ENCODE measurements at places on chromosomes 13 and 19.
A peak's percentile ranks its signal among the peaks of the same experiment; 100 is the strongest.

DNA sequence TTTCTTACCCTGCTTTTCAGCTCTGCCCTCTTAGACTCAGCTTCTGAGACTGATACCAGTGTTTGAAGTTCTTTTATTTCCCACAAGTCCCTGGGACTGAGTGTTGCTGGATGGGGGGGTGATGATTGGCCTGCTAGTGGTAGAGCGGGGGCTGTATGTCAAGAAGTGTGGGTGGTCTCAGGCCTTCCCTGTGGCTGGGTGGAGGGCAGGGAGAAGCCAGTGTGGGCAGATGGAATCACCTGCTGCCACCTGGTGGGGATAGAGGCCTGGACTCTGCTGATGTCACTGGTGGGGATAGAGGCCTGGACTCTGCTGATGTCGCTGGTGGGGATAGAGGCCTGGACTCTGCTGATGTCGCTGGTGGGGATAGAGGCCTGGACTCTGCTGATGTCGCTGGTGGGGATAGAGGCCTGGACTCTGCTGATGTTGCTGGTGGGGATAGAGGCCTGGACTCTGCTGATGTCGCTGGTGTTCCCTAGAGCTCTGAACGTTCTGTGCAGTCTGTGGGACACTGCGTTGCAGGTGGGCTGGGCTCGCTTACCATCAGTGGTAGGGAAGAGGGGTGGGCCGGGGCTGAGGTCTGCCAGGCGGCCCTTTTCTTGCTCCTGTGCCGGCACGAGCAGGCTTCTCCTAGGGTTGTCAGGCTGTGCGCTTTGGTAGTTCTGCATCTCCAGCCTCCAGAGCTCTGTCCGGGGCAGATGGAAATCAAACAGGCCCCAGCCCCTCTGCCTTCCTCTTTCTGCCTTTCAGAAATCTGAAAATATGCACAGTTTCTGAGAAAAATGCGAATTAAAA lies 101.3 kb downstream of the ARHGEF7 start:
- DNase-seq = peak; percentile 44

DNA sequence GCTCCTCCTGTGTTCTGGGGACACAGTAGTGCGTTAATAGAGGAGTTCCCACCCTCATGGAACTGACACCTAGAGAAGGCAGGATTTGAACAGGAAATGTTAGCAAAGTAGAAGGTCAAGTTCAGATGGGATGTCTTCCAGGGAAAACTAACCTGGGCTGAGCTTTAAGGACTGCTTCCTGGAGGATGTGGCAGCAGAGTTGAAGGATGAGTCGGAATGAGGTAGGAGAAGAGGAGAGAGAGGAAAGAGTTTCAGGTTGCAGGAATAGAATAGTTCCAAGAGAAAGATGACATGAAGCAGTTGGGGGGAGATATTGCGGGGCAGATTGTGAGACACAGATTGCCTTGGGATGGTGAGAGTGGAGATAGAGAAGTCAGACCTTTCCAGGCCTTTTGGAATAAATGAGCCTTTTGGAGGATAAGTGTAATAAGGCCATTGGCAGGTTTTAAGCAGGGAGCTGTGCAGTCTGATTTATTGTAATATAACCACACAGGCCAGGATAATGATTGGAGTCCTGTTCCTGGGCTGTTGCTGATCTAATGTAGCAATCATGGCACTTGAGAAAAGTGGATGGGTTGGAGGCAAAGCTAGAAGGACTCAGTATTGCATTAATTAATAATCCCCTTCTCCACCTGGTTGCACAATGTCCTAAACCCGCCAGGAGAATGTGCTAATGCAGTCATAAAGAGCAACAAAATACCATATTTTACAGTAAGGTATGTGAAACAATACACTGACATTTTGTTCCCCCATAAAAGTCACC lies 205.4 kb downstream of the SHISA2 start:
- no peak for DNase-seq

DNA sequence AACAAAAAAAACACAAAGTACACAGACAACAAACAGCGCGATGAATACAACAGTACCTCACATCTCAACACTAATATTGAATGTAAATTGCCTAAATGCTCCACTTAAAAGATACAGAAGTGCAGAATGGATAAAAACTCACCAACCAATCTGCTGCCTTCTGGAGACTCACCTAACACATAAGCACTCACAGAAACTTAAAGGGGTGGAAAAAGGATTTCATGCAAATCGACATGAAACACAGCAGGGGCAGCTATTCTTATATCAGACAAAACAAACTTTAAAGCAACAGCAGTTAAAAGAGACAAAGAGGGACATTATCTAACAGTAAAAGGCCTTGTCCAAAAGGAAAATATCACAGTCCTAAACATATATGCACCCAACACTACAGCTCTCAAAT lies 209.5 kb downstream of the ABCC4 start:
- DNase-seq = no peak

- DNase-seq = peak; percentile 89
These were observed at the start of gene IFI30 for GRCh38 chr19:18173572-18174288. Gene IFI30 (plus strand): TSS chr19:18173813. CDS start chr19:18173842, 29 bp downstream.

GRCh38 chr13:46757640-46758039 lies 39.3 kb downstream of the ESD start:
- no peak for DNase-seq

- DNase-seq = peak; percentile 30
These were observed 324.9 kb downstream of the UQCRFS1 start for GRCh38 chr19:28887920-28888618.

- peak; percentile 32 for DNase-seq
These were observed 935 bp downstream of the LRP3 start for GRCh38 chr19:33194886-33195644.

GRCh38 chr13:99384468-99384867 lies 77.3 kb upstream of the GPR183 start:
- DNase-seq = no peak

- no peak for DNase-seq
These were observed 159.4 kb downstream of the KLF5 start for GRCh38 chr13:73218181-73218580.

DNA sequence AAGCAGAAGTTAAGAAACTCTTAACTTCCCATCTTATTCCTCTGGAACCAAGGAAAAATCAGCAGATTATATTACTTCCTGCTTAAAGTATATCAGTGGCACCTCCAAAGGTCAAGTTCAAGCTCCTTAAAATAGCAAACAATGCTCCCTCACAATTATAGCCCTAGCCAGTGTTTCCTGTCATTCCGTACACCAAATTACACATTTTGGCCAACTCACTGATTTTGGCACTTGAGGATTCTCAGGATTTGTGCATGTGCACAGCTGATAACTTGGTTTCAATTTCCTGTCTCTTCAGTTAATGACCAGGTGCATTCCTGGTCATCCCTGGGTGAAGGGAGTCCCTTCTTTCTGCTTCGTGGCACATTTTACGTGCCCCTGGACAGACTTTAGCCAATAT lies 42.0 kb downstream of the TPP2 start:
- no peak for DNase-seq

GRCh38 chr19:5926641-5927440 lies 12.8 kb downstream of the CAPS start:
- no peak for DNase-seq

DNA sequence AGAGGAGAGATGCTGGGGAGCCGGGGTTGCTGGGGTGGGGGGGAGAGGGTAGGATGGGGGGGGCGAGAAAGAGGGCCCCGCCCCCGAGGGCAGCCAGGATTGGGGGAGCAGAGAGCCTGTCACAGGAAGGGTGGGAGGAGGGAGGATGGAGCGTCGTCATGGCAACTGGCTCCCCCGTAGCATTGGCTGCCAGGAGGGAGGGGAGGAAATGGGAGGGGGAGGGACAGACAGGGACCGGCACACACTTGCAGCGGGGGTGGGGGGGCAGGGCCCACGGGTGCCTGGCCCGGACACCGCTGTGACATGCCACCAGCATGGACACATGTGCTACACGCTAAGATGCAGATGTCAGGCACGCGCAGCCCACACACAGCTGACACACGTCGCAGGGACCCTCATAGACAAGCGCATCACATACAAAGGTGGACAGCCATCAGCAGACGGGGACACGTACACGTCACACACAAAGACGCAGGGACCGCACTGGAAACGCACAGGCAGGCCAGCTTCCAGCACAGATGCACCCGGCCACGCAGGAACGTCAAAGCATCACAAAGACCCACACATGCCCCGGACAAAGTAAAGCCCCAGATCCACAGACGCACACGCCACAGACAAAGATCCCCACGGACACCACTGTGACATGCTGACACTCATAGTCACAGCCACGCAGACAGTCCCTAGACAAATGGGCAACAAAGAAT lies at the start of gene LMTK3:
Gene LMTK3, minus strand, starts transcription at position 36 of the 704 bp plus-strand sequence. CDS start 259 bp downstream, outside the sequence.
- DNase-seq = no peak

DNA sequence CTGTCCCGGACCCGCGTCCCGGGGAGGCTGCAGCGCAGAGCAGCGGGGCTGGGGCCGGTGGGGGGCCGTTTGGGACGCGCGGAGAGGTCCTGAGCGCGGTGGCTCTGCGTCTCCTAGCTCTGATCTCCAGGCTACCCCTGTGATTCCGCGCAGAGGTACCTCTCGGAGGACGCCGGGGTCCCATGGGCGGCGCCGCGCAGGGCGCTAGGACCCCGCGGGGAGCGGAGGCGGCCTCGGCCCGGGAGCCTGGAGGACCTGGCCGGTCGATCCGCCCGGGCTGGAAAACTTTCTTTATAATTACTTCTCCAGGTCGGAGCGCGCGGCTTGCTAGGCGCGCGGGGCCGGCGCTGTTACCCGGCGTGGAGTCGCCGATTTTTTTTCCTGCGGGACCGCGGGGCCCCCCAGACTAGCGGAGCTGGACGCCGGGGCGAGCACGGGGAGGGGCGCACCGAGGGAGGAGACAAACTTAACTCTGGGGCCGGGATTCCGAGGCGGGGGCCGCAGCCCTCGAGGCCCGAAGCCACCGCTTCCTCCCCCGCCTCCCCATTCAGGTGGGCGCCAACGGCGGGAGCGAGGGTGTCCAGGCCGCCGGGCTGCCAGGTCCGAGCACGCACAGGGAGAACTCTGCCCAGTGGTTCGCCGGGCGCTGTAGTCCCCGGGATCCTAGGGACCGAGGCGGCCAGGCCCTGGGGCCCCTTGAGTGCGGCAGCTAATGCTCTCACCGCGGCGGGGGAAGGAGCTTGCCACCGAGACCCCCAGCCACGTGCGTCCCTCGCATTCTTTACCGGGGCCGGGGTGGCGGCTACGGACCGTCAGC lies 848 bp upstream of the CEBPA start:
- peak; percentile 39 for DNase-seq

DNA sequence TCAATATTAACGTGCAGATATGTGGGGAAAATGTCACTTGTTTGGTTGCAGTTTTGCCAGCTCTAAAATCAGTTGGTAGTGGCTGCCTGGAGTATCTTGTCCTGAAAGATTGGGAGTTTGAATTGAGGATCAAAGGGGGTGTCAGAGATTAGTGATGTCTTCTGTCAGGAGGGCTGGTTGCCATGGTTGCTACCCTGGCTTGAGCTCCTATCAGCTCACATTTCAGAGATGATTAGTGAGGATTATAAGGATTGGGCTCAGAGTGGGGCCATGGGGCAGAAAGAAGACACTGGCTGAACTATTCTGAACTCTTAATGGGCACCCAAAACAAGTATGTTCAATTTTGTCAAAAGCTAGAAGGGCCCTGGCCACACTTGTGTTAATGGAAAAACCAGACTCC lies 95.5 kb upstream of the RNF113B start:
- no peak for DNase-seq

- DNase-seq = peak; percentile 31
These were observed 397.4 kb downstream of the FOXO1 start for GRCh38 chr13:40269086-40269485.

DNA sequence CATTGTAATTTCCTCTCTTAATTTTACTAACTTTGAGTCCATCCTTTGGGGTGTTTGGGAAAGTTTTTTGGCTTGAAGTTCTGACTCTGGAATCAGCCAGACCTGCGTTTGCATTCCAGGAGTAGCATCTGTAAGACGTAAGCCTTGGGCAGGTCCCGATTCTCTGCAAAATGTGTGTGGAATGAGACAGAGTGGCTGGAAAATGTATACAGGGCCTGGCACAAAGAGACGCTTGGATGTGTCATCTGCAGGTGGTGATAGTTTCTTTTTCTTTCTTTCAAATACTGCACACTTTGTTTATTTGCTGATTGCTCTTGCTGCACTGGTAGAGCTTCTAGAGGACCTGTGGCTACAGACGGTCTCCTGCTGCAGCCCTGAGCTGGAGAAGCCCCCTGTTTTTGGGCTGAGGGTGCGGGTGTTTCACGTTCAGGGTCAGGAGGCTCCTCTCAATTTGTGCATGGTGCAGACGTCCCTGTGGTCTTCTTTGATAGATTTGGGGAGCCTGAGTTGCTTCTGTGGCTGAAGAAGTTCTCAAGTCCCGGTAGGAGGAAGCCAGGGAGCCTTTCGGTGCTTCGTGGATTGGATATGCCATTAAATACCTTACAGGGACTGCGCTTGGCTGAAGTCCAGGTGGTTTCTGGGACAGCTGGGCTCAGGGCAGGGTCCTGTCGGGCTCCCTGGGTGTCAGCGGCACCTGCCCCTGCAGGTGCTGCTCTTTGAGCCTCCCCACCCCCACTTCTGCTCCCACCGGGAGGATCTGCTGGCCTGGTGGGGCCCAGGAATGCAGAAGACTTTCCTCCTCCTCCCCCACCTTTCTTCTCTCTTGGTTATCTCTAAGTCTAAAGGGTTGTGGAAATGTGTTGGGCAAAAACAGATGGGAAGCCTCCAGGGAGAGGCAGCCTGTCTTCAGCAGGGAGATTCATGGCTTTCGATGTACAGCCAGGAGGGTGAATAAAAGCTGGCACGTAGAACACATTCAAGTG lies 44.0 kb upstream of the GAS6 start:
- peak; percentile 60 for DNase-seq

DNA sequence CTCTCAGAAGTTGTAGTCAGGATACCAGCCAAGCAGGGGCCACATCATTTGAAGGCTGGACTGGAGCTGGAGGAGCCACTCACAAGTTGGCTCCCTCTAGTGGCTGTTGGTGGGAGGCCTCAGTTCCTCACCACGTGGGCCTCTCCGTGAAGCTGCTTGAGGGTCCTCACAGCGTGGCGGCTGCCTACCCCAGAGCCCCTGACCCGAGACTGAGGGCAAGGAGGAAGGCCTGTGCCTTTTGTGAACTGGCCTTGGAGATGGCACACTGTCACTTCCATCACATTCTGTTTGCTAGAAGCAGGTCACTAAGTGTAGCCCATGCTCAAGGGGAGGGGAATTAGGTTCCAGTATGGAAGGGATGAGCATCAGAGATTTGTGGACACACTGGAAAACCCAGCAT lies 14.6 kb downstream of the GNA11 start:
- DNase-seq = no peak

DNA sequence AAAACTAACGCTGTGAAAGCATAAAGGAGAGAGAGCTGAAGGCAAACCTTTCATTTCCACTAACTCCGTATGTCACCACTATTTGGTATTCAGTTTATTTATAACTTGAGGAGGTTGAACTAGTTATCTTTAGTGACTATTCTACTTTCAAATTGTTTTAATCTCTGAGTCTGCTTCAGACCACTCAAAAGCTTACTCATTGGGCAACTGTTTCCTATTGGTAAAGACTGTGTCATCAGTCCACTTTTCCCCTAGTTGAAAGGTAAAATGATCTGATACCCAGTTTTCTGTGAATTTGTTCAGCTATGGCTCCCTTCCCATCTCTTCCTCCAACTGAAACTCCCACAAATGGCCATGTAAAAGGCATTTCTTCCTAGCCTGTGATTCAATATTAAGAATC lies 39.1 kb downstream of the TEX26 start:
- no peak for DNase-seq

GRCh38 chr19:23273022-23273589 lies 22.9 kb upstream of the ZNF724 start:
- DNase-seq = peak; percentile 30

Measured in left colon (tissue), 2 donors.